Bronchial epithelial cell (primary cell): ENCODE measurements at places on chromosomes 13 and 19.

DNA sequence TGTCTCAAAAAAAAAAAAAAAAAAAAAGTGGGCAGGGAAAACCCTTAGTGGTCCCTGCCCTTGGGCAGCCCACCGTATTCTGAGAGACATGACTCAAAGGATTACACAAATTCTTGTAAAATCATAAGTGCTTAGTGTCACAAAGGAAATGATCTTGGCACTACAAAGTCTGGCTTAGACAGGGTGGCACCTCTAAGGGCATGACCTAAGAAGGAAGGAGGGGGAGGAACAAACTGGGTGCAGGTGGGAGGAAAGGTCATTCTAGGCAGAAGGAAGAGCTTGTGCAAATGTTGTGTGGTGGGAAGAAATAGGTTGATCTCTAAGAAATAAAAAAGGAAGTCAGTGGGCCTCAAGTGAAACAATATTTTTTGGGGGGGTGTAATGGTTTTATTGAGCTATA is 10.4 kb downstream of the PNPLA6 start:
- no peak for DNase-seq

GRCh38 chr19:51119611-51120010 is 5.1 kb upstream of the SIGLEC9 start:
- no peak for DNase-seq

DNA sequence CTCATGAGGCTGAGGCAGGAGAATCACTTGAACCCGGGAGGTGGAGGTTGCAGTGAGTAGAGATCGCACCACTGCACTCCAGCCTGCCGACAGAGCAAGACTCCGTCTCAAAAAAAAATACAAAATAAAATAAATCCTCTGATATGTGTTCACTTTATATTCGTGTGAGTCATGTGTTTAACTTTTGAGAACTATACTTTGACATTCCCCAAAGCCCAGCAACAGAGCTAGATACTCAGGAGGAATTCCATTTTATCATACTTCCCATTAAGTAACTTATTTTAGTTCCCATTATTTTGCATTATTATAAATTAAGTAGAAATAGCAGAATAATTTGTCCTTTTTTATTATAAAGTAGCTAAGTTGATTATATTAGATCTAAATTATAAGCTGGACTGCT is 3.3 kb upstream of the CHAMP1 start:
- no peak for DNase-seq

DNA sequence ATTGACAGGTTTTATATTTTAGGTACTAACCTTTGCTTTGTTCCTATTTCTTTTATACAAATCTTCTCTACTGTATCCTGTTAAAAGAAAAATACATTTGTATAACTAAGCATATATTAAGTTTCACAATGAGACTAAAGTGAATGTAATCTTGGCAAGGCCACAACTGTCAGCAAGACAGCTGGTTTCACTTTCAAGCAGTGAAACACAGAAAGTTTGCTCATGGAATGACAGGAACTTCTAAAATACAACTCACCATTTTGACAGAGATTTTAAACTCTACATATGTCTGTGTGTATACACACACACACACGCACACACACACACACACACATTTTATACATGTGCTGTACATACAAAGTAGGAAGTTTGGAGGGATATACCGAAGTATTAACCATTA is 53.3 kb downstream of the PARP4 start:
- DNase-seq, result no peak

GRCh38 chr13:113792886-113793717 is 34.1 kb downstream of the TMEM255B start:
- DNase-seq, result no peak

GRCh38 chr13:94176561-94176960 is 302.9 kb downstream of the DCT start:
- no peak for DNase-seq
